ENCODE measurements at places on chromosomes 3 and 15.

DNA sequence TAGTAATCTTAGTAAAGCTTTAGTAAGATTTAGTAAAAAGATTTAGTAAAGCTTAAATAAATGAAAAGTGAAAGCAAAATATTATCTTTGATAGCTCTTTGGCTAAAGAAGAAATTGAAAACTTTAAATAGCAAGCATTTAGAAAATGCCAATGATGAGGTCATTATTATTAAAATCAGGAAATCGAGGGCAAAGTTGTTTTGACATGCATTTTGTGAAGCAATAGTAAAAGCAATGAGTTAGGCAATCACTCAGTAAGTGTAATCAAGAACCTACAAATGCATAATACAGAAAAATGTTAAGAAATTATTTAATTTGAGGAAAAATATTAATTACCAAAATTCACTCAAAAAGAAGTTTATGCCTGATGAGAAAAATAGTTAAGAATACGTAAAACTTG is 280.3 kb upstream of the MME start:
- DNase-seq = no peak

DNA sequence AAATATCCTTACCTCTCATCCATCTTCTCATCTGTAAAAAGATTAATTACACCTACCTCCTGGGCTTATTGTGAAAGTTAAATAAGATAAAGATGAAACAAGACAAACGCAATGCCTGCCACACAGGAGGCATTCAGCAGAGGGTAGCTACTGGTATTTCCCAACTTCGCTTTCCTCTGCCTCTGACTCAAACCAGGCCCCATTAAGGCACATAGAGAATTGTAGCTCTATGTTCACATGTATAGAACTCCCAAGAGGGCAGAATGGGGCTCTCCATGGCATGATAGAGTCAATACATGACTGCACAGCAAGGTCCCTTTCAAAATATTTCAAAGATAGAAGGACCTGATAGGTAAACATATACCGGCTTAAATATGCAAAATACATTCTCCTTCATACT is 1.4 kb downstream of the LYSMD2 start:
- DNase-seq = no peak

GRCh38 chr15:77753281-77753873 is 120.7 kb upstream of the LINGO1 start:
- no peak for DNase-seq

GRCh38 chr15:100939791-100940190 is 20.6 kb downstream of the LRRK1 start:
- no peak for DNase-seq

GRCh38 chr3:154971341-154971740 is 108.8 kb upstream of the MME start:
- DNase-seq = no peak

DNA sequence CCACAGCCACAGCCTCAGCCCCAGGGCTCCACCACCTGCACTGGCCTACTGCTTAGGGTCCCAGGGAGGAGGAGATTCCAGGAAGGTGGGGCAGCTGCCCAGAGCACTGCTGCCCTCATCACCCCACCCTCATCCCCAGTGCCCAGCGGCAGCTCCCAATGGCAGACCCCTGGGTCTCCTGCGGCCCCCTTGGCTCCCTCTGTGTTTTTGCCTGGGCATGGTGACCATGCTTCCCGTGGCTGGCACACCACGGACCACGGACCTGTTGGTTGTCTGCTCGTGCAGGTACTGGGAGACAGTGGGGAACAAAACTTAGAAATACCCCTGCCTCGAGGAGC is 2.7 kb downstream of the CHST13 start:
- no peak for DNase-seq

GRCh38 chr3:86056032-86056431 is 934.9 kb downstream of the VGLL3 start:
- DNase-seq = no peak

GRCh38 chr15:68808770-68809169 is 11.9 kb downstream of the ANP32A start:
- no peak for DNase-seq

GRCh38 chr15:85755471-85755870 is 39.3 kb downstream of the KLHL25 start:
- no peak for DNase-seq

GRCh38 chr3:14788644-14789043 is 30.1 kb upstream of the FGD5 start:
- no peak for DNase-seq

GRCh38 chr3:114799816-114800215 is 347.3 kb downstream of the ZBTB20 start:
- DNase-seq = no peak

All from NCI-H524 treated with DMSO at 0.1 percent for 48 hours (cell line).